KG1 (cell line): ENCODE measurements at places on chromosomes 12 and 14.
A peak's percentile ranks its signal among the peaks of the same experiment; 100 is the strongest.

- DNase-seq = no peak
Observed at GRCh38 chr14:97970222-97970621, 1173.0 kb downstream of the VRK1 start.

- DNase-seq = no peak
Observed at GRCh38 chr12:11879306-11879705, 191.4 kb upstream of the BCL2L14 start.

DNA sequence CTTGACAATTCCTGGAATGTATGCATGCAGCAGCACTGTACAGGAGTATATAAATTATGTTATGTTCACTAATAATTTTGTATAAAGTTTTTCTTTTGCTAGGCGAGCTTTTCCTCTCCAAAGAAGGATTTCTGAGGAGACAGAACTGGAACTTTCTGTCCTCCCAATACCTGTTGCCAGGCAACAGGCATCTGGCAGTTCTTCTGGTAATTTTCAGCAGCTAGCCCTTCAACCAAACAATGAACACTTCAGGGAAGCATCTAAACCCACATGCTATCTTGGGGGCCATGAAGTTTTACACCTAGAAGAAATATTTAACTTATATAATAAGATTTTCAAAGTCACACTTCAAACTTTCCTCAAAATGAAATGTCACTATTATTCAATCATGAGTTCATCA is 162.9 kb upstream of the SYT10 start:
- DNase-seq = no peak

- DNase-seq = no peak
Observed at GRCh38 chr12:52090291-52090690, 10.8 kb downstream of the SMIM41 start.

- no peak for DNase-seq
Observed at GRCh38 chr14:61836184-61836583, 74.0 kb downstream of the SNAPC1 start.

GRCh38 chr12:68276402-68276930 is 23.1 kb upstream of the IL22 start:
- DNase-seq = no peak

DNA sequence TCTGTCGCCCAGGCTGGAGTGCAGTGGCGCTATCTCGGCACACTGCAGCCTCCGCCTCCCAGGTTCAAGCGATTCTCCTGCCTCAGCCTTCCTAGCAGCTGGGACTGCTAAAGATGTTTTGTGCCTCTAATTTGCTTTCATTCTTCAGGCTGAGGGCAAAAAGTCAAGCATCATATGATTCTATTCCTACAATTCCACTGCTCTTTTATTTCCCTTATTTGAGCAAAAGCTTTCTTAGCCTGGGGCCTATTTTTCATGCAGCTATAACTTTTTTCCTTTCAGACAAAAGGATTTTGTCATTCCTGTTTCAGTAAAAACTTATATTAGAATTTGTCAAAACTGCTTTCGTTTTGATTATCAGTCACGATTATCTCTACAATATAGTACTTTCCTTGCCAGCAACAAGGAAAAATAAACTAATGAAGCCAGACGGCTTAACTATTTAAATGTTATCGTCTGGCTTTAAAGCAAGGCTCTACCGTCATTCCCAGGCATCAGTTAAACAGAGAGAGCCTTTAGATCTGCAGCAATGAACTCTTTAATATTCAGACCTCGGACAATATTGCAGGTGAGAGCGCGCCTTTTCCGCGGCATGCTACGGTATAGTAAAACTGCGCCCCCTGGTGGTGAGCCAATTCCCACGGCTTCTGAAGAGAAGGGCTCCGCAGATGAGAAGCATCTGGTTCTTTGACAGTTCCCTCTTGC is 1.4 kb upstream of the SLC2A13 start:
- DNase-seq = peak; percentile 76
